ENCODE measurements at places on chromosomes 5 and 9.

- peak; percentile 7 for DNase-seq
These were observed 7.9 kb downstream of the SLC6A3 start for GRCh38 chr5:1437226-1437829.

DNA sequence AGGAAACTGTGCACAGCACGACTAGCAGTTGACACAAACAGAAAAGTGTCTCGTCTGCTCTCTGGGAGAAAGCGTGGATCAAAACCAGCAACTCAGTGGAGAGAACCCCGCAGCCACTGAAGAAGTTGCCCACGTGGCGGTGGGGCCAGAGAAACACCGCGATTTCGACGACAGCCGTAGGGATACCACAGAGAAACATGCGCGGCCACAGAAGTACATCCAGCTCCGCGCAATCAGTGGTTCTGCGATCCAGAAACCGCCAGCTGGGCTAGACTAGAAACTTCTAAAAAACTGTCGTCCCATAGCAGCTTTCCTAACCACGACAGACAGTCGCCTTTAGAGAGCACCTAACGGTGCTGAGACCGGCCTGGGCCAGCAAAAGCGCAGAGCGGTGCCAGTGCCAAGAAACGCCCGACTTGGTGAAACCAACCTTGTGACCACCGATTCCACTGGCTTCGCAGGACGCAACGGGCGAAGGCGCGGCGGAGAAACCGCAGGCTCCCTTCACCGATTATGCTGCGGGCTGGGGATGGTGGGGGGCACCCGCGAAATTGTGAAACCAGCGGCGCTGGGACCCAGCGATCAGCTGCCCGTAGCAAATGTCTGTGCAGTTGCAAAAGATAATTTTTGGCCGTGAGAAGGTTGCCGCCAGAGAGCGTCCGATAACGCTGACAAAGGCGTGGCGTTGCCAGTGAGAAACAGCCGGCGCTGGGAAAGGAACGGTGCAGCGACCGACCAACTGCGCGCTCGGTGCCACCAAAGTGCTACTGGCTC lies 2.7 kb upstream of the ANXA2R start:
- DNase-seq, result peak; percentile 72

GRCh38 chr9:38671748-38672147 lies 48.2 kb downstream of the FAM240B start:
- DNase-seq, result no peak

DNA sequence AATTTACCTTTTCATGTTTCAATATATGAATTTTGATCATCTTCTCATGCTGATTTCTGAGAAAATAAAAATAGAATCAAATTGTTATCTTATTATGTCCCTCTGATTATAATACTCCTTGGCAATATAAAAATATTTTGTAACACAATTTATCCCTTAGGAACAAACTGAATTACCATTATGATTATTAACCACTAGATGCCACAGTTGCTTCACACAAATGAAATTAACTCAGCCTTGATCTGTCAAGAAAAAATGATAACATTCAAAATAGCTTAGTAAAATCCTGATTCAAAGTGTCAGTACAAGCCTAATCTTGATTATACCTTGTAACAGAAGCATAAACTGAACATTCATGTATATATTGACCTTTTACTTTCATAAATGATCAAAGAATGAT lies 4.8 kb upstream of the CHSY3 start:
- peak; percentile 26 for DNase-seq

DNA sequence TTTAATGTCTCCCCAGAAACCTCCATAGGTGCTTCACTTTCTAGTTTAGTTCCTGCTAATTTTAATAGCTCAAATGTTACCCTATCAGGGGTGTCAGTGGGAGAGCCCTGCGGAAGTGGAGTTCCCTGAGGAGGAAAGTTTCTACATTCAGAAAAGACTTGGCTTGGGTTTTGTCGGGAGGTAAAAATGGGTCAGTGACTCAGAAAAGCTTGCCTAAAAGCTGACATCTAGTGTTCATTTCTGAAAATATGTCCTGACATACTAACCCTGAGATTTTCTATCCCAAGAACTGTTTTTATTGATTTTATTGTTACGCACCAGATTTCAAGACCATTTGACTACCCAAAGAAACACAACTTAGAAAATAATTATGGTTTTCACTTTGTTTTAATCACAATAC lies 40.9 kb upstream of the GLDC start:
- peak; percentile 45 for DNase-seq

DNA sequence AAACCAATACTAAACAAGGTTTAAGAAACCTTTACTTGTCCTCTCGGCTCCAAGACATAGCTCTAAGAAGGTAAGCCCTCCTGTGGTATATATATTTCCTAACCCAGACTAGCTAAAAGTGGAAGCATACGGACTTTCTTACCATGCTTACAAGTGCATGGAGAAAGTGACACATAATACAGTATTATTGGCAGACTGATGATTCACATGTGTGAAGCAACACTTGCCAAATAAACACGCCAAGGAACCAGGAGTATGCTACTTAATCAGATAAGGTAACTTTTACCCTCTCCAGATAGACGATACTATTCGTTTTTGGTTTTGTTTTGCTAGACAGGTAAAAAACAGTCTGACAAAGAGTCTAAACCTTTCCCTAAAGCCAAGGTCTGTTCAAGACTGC lies 264.1 kb downstream of the MLLT3 start:
- peak; percentile 20 for DNase-seq

- DNase-seq, result no peak
These were observed 10.6 kb downstream of the LAMC3 start for GRCh38 chr9:131019388-131020239.

DNA sequence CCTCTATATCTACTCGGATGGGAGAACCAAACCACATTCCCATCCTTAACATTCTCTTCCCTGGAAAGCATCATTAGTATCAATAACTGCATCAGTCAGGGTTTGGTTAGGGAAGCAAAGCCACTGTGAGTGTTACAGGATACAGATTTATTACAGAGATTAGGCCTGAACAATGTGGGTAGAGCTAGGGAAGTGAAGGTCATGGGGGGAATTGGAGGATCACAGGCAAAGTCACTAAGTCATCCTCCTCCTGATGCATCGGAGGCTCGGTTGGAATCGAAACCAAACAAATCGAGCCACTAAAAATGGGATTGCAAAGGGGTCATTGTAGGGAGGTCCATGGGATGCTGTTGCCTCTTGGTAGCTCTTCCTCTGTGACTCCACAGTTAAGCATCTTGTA lies 61.8 kb upstream of the ZBTB43 start:
- no peak for DNase-seq

DNA sequence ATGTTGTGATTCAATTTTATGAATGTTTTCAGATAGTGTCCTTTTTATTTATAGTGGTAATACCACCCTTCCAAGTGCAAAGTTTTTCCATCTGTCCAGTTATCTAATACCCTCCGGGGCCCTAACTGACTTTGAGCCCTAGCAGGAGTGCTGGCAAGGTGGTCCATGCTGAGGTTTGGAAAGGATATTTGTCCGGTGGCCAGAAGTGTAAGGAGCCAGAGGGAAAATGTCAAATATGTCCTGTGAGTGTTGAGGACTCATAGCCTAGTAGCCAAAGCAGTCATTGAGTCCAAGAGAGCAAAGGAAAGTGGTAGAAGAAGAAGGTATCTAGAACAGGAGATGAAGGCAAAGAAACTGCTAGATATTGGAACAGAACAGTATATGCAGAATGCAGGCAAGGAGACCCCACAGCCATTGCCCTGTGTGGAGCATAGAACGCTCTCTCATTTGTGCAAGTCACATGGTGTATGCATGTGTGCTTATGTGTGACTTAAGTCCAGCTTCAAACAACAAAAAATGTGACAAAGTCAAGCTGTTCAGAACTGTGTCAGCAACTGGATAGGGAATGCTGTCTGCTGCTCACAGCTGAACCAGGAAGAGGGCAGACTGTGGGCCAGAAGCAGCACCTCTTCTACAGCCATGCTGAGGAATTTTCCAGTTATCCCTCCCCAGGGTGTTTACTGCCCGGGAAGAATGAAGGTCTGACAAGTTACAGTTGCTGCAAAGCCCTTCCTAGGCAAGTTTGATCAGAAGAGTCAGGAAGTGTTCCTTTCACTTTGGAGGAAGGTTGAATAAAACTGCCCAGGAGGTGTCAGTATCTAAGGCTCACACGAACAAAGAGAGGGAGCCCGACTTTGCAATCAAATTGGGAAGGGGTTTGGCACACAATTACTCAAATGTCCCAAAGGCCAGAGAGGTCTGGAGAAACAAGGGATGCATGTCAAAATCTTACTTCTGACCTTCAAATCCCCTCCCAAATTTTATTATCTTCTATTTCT lies 463.3 kb upstream of the DMAC1 start:
- DNase-seq, result no peak

DNA sequence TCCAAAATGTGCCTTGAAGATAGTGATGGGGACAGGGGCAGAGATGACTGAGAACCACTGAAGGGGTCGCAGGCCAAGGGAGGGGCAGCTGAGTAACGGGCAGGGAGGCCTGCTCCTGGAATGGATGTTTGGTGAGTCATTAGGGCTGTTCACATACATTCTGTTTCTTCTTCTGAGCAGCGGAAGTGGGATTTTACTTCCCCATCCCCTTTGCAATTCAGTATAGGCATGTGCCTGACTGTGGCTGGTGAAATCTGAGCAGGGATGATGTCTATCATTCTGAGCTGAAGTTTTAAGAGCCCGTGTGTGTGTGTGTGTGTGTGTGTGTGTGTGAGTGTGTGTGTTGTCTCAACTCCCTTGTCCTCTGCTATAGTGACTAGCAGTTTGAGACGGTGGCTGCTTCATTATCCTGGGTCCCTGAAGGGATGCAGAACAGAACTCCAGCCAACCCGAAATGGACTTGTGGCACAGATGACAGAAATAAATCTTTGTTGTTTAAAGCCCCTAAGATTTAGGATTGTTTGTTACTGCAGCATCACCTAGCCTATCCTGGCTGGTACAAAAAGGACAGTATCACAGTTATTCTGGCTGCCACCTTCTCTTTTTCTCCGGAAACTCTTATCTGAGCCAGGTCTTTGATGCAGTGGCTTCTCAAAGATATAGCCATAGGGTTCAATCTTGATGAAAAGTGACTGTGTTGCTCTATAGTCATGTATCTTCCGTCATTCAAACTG lies 29.2 kb upstream of the TGFBI start:
- DNase-seq, result peak; percentile 85

DNA sequence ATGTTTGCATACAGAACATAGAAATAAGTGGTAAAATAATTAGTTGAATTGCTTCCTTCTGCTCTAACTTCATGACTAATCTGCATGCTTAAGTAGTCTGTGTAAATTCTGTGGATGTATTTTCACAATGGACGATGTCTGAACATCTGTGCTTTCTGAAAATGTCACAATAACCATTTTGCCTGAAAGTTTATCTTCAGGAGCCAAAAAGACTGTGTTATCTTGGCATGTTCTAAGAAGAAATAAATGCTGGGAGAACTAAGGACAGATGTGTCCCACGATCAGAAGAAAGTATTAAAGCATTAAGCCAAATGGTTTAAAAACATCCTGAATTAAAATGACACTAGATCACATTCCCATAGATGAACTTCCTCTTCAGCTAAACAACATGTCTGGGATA lies 397.6 kb downstream of the SPOCK1 start:
- no peak for DNase-seq

DNA sequence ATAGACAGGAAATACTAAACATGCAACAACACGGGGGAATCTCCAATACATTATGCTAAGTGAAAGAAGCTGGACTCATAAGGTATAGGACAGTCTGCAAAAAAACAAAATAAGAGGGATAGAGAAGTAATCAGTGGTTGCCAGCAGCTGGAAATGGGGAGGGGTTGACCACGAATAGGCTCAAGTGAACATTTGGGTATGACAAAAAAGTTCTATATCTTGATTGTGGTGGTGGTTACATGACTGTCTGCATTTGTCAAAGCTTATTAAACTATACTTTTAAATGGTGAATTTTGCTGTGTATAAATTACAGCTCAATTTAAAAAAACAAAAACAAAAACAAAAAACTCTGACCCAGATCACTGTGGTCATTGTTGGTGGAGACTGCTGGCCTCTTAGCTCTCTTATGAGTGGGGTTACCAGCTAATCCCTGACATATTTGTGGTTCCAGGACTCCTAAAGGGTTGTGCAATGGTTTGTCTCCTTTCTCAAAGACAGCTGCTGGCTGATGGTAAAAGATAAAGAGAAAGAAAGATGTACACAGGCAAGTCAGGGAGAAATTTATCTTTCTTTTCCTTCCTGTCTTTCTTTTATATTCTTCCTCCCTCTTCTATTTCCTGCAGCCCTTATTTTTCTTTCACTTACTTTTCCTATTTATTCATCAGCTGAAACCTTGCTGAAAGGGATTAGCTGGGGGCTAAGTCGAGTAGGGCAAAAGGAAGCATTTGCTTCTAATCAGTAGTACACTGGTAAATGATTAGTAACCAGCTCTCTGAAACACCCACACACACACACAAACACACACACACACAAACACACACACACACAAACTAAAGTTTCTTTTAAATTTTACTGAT lies 42.6 kb upstream of the APC start:
- no peak for DNase-seq

- DNase-seq, result no peak
These were observed 29.3 kb downstream of the FUBP3 start for GRCh38 chr9:130608554-130609134.

- no peak for DNase-seq
These were observed 84.7 kb downstream of the HSD17B3 start for GRCh38 chr9:96217294-96217707.

GRCh38 chr5:179793468-179794139 lies at the start of gene LTC4S:
TSS of gene LTC4S (plus strand) at chr5:179793986. CDS start at chr5:179794081, 95 bp downstream.
- DNase-seq, result peak; percentile 75

GRCh38 chr5:147464211-147464610 lies 45.7 kb downstream of the DPYSL3 start:
- peak; percentile 63 for DNase-seq

GRCh38 chr9:134297083-134297410 lies 29.2 kb upstream of the RXRA start:
- DNase-seq, result no peak

GRCh38 chr5:175680020-175680419 lies 22.1 kb downstream of the HRH2 start:
- DNase-seq, result no peak

- DNase-seq, result no peak
These were observed 243.1 kb downstream of the PBX3 start for GRCh38 chr9:125990186-125990792.

- DNase-seq, result no peak
These were observed 39.1 kb upstream of the GZMA start for GRCh38 chr5:55063220-55063863.

GRCh38 chr5:179734536-179735164 lies 2.0 kb downstream of the MAML1 start:
- no peak for DNase-seq

GRCh38 chr9:129330711-129331492 lies 152.8 kb upstream of the IER5L start:
- DNase-seq, result no peak

DNA sequence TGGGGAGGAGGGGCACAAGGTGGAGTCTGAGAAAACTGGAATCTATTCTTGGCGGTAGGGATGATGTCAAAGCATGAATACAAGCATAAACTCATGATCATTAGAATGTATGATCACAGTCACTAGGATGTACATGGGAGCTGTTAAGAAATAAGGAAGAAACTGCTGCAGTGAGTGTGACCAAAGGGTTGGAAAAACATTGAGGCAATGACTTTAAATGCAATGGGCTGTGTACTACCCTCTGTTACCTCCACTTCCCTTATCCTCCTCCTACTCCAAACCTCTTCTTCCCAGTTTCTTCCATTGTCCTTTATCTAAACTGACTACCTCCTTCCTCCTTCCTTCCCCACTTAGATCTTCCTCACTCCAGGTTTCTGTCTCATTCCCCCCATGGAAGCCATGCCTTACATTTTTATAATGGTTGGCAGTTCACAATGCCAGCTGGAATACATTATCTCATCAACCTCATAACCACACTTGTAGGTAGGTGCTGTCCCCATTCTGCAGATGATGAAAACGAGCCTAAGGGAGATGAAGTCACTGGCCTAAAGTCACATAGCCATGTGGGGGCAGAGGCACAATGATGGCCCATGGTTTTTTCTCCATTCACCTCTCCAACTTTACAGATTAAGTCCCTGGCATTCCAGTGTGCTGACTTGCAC lies 21.9 kb upstream of the TNFSF15 start:
- peak; percentile 80 for DNase-seq

Measured in suppressor macrophage treated with lipopolysaccharide for 1 hour (primary cell).